Stimulated activated CD4-positive, alpha-beta T cell treated with anti-CD3 and anti-CD28 coated beads, Interleukin-4, amount 100 ng/mL, for 4 hours (primary cell): ENCODE measurements at places on chromosomes 6 and 20.

GRCh38 chr6:150099953-150100352 lies 31.0 kb upstream of the ULBP3 start:
- DNase-seq: no peak

- DNase-seq: no peak
Observed at GRCh38 chr6:157809613-157810012, 13.4 kb upstream of the SNX9 start.

DNA sequence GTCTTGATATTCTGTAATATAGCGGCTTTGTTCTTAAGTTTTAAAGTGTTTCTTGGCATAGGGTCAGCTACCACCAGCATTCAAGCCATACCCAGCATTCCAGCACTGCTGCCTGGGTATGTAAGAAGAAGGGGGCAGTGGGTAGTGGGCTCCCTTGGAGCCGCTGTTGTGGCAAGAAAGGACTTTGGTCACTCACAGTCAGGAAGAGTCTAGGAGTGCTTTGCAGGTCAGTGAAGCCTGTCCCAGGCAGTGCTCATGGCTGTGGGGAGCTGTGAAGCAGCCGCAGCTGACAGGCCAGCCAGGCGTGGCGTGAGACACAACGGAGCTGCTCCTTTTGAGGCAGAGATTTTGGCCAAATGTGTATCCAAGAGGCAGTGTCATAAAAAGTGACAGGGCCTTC lies 512.0 kb downstream of the CDKAL1 start:
- DNase-seq: no peak

- DNase-seq: no peak
Observed at GRCh38 chr6:139588734-139589593, 214.5 kb upstream of the CITED2 start.

DNA sequence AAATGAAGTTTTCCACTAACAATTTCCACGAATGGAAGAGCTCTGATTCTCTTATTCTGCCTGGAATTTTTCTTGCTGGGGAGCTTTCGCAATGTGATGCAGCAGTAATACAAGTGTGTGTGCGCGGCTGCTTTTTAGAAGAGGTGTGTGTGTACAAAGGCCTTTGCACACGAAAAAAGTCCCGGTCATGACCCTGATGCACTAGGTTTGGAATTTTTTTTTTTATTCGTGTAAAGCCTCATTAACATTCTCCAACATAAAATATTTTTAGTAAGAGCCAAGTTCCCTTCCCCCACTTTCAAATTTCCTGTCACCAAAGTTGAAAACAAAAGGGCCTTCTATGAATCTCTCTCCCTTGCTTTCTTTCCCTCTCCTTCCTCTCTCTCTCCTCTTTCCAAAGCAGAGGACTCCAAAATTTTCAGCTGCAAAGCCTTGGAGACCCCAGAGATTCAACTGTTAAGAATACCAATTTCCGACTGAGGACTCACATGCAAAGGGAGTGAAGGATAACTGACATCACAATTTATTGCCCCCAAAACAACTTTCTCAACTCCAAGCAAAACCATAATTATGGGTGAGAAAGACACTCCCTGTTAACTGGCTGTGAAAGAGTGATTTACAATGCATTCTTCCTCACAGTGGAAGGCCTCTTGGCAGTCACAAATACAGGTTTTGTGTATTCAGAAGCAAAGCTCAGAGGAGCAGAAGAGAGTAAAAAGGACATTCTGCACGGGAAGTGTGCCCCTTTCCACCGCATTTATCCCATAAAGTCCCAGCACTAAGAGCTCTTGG lies 421.2 kb upstream of the JARID2 start:
- DNase-seq: no peak

GRCh38 chr6:54428431-54428830 lies 120.2 kb downstream of the TINAG start:
- no peak for DNase-seq

DNA sequence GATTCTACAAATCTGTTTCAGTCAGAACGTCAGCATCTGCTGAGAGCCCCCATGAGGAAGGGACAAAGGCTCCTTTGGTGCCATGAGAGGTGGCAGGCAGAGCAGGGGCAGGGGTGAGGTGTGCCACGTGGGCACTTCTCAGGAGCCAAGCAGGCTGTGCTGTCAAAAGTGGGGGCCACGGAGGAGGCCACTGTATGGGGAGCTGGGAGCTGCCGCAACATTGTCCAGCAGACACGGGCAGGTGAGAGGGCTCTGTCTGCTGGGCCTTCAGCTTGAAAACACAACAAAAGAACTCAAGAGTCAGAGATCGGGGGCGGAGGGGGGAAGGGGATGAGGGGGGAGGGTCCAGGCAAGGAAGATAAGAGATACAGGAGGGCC lies 21.6 kb upstream of the FOXP4 start:
- DNase-seq: no peak

DNA sequence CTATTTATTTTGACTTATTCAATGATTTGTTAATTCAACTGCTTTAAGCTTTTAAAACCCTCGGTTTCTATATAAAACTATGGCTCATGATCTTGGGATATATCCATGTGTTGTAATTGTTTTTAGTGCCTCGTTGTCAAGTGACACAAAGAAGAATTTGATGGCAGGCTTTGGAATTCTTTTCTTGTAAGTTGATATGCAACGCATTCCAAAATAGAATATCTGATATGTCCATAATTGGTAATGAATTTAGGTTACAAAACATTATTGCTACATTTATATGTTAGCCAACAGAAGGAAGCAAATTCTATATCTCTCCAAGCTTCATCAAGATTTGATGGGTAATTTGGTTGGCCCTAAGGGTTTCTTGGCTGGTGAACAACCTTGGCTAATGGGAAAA lies 220.4 kb upstream of the RIMS1 start:
- DNase-seq: no peak

DNA sequence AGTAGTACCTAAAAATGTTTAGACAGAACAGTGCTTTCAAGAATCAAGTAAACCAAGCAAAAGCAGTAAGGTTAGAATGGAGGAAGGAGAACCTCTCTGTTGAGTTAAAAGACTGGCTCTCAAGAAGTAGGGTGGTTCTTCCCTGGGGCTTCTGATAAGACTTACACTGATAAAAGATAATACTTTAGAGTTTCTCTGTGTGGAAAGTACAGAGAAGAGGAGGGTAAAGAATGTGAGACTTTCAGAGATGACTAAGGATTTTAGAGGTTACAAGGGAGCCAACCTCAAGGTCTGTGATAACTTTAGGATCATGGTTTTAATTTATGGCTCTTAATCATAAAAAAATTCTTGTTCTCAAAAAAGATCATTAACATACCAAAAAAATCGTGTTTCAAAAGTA lies 30.9 kb upstream of the ALDH8A1 start:
- no peak for DNase-seq

DNA sequence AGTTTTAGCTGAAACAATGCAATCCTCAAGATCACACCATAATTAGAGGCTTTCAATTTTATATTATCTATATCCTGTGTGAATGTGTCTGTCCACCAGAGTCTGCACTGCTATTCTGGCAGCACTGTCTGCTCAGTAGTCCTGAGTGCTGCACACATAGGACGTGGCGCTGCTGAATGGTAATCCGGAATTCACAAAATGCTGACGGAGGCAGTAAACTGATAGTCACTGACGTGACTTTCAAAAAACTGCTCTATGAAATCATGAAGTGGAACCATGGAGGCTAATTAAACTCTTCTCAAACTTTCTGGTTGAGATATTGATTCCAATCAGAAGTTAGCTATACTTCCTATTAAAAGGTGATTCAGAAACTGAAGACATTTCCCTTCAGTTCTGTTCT lies 190.8 kb upstream of the NOX3 start:
- DNase-seq: no peak

DNA sequence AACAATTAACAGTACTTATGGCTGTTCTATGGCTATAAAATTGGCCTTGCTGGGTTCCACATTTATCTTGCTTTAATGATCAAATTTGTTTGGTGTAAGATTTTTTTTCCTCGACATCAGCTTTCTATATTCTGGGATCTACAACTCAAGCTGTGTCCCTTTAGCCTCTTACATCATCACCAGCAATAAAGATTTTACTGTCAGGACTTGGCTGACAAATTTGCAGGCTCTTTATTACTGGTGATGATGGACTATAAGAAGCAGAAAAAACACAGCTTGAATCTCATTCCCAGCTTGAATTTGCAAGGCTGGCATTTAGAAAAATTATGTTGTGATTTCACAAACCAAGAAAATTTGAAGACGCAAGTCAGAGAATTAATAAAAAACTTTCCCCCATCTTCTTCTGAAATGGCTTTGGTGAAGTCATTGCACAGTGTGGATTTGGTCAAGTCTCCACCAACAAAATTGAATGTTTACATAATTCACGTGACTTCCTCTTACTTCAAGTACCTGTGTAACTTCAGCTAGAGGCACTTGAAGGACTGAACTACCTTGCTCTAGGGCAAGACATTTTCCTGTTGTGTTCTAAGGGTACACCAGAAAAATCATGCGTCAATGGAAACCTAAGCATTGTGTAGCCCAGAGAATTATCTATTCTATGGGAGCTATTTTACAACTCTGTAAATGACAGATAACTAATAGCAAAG lies 175.0 kb downstream of the CBLN4 start:
- no peak for DNase-seq

GRCh38 chr20:2578475-2579192 lies 42.3 kb downstream of the TMC2 start:
- DNase-seq: no peak

DNA sequence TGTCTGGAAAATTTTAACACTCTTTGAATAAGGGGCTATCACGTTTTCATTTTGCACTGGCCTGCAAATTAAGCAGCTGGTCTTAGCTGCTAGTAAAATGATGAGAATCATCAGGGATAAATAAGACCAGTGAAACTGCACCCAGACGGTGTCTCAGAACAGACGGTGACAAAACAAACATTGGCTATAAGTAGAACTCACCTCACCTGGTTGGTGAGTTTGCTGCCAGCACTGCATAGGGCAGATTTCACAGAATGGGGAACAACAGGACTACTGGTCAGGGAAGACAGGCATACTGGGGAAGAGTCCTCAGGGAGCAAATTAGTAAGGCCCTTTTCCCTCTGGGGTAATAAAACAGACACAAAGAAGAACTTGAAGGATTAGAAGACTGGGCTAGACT lies 175.9 kb upstream of the CITED2 start:
- no peak for DNase-seq

DNA sequence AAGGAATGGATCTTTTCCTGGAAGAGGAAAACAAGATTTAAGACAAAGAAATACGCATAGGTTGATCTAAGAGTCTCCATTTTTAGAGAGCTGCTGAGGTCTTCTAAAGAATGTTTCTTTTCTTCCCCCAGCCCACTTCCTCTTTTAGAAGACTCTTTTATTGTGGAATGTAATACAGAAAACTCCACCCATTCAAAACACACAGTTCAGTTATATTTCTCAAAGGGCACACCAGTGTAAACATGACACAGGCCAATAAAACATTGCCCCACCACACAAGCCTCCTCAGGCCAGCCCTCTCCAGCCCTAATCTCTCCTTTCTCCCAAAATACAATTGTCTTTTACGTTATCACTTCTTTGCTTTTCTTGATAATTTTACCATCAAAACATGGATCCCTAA lies 42.8 kb downstream of the SLC35B3 start:
- DNase-seq: no peak

- DNase-seq: no peak
Observed at GRCh38 chr6:113909224-113909856, 52.2 kb downstream of the MARCKS start.

GRCh38 chr20:51511861-51512619 lies 30.5 kb downstream of the NFATC2 start:
- DNase-seq: peak; percentile 37

DNA sequence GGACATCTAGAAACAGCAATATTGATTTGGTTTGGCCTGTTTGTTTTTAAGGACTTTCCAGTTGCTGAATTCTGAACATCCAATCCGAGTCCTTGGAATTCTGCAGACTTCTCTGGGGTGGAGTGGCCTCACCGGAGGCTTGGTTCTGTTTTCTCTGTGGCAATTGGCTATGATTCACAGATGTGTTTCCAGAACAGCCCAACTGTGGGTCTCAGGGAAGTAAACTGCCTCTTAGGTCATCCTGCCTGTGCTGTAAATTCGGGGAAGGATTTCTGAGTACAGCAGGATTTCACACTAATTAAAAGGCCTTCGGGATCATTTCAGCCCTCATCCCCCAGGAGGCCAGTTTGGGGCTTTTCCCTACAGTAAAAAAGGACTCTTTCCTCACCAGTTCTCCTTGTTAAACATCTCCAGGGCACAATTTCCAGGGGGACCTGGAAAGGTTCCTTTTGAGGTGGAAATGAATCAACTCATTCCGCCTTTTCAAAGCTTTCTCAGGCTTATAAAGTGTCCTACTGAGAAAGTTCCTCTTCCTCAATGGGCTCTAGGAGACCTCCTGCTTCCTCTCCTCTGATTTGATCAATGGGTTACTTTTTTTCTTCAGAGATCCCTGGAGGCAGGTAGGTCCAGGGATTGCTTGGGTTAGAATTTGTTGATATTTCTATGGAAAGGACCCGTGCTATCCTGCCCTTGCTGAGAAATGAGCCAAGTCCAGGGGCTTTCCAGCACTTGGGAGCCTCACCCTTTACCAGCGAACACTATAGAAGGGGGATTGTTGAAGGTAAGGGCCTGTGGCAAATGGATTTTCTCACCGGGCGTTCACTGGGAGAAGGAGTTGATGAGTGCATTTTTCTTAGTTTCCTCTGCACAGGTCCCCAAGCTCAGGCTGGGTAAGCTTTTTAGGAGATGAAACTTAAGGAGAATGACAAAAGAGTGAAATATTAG lies 114.6 kb downstream of the CLIC5 start:
- no peak for DNase-seq

GRCh38 chr6:117534974-117535373 lies 52.5 kb downstream of the DCBLD1 start:
- no peak for DNase-seq

DNA sequence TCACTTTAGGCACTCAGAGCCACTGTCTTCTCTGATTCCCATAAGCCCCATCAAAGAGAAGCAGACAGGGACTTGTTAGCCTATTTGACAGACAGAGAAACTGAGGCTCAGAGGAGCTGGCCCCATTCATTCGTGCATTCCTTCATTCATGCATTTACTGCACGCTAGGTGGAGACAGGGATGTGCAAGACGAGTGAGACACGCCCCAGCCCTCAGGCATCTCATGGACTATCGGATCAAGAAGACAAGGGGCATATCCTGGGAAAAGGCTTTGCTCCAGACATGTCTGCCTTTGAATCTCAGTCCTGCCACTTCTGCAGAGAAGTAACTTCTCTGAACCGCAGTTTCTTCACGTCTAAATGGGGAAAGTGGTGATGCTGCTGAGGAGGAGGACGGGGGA lies 54.1 kb downstream of the BPIFB1 start:
- no peak for DNase-seq

GRCh38 chr6:43149265-43149664 lies 21.8 kb upstream of the SRF start:
- DNase-seq: no peak

GRCh38 chr6:98787961-98788360 lies 46.4 kb upstream of the POU3F2 start:
- no peak for DNase-seq

DNA sequence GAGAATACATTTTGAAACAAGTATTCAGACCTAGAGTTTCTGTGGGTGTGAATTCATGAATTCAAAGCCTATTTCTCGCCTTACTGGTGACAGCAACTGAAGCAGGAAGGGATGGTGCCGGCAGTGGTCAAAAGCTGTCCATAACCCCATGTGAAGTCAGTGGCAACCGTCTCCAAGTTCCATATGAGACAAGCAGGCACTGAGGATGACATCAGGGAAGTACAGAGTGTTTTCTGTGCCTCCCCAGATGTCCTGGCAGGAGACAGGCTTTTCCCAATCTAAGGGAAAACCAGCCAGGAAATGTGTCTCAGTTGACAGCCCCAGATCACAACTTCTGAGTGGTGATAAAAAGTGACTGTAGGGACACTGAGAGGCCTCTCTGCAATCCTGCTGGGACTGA lies 66.6 kb downstream of the HIVEP2 start:
- no peak for DNase-seq
